ENCODE measurements at places on chromosomes 6 and 20. TPM values are rescaled to one million over a fixed set of nuclear protein-coding genes. Genes with fewer than 3 reads are reported as not detected.

DNA sequence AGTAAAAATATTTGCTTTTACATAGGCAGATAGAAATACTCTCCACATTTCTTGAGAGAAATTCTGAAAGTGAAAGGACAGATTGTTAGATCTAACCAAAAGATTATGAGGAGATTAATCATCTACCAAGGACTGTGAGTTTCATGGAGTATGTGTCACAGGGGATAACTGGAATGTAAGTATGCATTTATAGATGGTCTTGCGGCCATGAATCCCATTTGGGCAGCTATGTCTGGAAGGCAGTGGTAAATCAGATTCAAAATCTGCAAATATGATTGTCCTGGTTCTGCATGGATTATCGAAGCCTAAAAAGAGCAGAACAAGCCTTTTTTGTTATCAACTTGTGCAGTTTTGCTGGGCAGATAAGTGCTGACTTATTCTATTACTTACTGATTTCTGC is 293.8 kb downstream of the RFPL4B start:
- no peak for DNase-seq

DNA sequence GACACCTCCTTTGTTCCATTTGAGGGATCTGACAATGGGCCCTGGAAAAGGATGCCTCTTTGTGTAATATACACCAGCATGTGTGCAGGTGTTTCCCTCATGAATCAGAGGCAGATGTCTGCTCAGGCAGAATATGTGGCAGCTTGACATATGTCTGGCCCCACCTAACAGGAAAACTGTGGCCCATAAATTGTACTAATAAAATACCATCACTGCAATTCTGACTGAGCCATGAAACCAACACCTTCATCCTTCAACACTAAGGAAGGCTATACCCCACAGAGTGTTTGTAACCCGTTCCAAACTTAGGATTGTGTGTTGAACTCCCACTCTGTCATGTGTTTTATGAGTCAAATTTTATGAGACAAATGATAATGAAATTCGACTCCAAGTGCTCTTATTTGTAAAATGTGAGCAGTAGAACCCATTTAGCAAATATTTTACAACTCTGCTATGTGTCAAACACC is 22.7 kb downstream of the LAMA4 start:
- no peak for DNase-seq

DNA sequence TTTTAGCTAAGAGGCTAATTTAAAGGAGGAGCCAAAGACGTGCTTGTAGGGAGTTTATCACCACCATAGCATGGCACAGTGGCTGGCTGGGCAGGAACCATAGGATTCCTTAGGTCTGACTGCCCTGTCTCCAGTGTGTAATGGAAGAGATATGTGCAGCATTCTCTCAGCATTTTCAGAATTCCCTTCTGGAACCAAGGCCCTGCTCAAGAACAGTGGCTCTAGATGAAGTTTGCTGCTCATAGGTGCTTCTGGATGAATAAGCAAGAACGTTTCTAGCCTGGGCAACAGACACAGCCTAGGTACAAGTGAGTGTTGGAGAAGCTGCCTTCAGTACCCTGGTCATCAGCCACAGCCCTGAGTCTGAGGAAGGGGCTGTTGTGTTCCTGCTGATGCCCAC is 69.1 kb downstream of the LCA5 start:
- DNase-seq, result no peak

The SLC22A23 gene
- total RNA-seq, result 16.3 TPM

All from pancreas (tissue), 10 donors.